Stimulated activated CD4-positive, alpha-beta T cell treated with anti-CD3 and anti-CD28 coated beads, Interleukin-15, amount 100 ng/mL, for 48 hours (primary cell): ENCODE measurements at places on chromosomes 13 and 19.

DNA sequence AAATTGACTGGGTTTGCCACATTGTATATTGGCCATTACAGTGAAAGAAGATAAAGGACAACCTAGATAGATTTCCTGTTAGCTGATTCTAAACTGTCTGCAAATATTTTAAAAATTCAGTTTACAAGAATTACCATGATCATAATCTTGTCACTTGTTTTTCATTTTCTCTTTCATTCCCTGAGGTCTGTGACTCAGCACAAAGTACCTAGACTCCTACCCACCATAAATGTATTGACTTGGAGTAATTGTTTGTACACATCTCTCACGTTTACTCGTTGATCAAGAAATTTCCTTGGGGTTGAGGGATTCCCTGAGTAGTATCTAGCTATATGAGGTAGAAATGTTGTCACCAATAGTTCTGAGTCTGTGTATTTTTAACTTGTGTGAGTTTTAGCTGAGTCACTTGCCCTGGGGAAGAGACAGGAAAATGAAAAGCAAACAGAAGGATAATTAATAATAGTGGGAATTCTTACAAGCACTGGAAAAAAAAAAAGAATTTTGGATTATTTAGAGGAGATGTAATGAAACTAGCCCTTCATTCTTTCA is 299.2 kb upstream of the DACH1 start:
- DNase-seq, result no peak

GRCh38 chr19:7224209-7224686 is 70.0 kb downstream of the INSR start:
- DNase-seq, result no peak

DNA sequence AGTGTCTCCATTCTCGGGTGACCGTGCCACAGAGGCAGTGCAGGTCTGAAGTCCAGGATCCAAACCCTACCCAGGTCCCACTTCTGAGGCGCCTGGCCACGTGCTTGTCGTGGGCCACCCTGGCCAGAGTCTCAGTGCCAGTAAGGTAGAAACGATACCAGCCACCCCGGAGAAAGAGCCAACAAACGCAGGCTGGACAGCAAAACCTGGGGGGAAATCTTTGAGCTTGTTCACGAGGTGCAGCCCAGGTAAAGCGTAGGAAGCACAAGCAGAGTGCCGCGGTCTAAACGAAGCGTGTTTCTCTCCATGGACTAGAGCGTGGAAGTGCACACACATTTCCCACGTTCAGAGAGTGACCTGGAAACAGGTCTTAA is 95.6 kb downstream of the ATP11A start:
- no peak for DNase-seq

DNA sequence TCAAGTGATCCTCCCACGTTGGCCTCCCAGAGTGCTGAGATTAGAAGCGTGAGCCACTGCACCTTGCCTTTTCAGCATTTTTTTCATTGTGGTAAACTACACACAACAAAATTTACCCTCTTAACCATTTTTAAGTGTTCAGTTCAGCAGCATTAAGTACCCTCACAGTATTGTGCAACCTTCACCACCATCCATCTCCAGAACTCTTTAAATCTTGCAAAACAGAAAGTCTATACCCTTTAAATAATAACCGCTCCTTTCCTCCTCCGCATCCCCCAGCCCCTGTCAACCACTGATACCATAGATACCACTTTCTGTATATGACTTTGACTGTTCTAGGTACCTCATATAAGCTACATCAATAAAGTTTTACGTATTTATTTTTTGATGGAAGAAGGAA is 20.8 kb upstream of the CASP14 start:
- no peak for DNase-seq

- no peak for DNase-seq
Measured at GRCh38 chr19:35279985-35280821, 2.1 kb upstream of the HAMP start.

- DNase-seq, result no peak
Measured at GRCh38 chr19:51694318-51695085, 1.4 kb downstream of the SPACA6 start.

DNA sequence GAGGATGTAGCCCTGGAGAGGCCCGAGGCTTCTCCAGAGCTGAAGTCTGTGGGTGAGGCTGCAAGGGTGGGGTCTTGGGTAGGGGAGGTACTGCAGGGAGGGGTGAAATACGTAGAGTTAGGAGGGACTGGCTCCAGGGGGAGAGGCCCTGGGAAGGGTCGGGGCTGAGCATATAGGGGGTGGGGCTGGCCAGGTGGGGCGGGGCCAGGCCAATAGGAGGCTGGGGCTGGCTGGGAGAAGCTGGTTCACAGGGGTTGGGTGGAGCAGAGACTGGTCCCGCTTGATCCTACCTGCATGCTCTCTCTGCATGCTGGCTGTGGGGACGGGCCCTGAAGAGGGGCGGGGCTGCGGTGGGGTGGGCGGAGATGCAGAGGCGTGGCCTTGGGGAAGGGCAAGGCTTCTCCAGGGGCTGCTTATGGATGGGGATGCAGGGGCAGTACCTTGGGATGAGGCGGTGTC is 51.9 kb downstream of the CELF5 start:
- peak; percentile 38 for DNase-seq

- DNase-seq, result no peak
Measured at GRCh38 chr13:51235186-51235585, 13.0 kb downstream of the FAM124A start.

GRCh38 chr19:50334741-50335421 is 5.7 kb upstream of the KCNC3 start:
- no peak for DNase-seq

GRCh38 chr13:44317752-44318151 is 55.9 kb upstream of the SERP2 start:
- no peak for DNase-seq

- no peak for DNase-seq
Measured at GRCh38 chr19:53882391-53883050, 524 bp downstream of the PRKCG start.

GRCh38 chr19:4386041-4386782 is 14.1 kb downstream of the SH3GL1 start:
- no peak for DNase-seq

- no peak for DNase-seq
Measured at GRCh38 chr19:55588738-55589137, 8.1 kb upstream of the ZNF579 start.

DNA sequence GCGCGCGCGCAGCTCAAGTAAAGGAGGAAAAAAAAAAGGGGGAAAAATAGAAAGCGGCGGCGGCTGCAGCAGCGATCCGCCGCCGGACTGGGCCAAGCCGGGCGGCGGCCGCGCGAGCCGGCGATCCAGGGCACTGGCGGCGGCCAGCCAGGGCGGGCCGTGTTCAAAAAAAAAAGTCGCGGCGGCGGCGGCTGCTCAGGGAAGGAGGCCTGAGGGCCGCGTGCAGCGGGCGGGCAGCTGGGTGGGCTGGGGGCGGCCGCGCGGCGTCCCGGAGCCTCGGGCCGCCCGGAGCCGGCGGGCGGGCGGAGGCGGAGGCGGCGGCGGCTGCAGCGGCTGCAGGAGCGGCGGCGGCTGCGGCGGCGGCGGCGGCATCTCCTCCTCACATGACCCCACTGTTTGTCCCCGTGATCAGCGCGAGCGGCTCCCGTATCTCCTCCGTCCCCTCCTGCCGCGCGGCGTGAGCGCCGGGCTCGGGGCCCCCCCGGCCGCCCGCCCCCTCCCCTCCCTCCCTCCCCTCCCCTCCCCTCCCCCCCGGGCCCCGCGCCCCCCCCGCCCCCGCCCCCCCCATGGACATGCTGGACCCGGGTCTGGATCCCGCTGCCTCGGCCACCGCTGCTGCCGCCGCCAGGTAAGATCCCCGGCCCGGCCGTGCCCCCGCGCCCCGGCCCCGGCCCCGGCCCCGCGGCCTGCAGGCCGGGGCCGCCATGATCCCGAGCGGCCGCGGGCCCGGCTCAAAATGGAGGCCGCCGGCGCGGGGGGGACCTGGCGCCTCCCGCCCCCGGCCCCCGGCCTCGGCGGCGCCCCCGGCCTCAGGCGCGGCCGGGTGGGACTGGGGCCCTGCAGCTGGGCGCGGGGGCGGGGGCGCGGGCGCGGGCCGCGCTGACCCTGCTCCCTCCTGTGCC is at the start of gene USF2:
TSS of gene USF2 (plus strand) at position 427 of the 902 bp plus-strand sequence. CDS start at position 567, 140 bp downstream.
- DNase-seq, result peak; percentile 55

GRCh38 chr13:93522501-93522900 is 295.9 kb downstream of the GPC6 start:
- DNase-seq, result no peak

DNA sequence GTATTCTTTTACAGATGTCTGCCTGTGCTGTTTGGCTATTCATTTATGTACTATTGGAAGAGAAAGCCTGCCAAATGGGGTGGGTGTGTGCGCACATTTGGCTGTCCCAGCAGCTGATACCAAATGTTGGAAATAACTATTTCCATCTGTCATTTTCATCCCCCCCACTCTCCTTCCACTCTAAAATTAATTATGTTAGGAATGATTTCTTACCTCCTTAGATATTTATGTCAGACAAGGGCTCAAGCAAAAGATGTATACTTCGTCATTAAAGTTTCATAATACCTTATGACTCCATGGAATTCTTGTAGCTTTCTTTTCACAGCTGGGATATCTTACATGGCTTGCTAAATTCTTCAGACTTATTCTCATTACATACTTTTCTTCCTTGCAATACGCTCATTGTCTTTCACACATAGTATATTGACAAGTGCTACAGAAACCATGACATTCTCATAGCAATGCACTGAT is 18.6 kb downstream of the ITM2B start:
- no peak for DNase-seq

GRCh38 chr13:32340914-32341313 is 25.6 kb downstream of the BRCA2 start:
- no peak for DNase-seq

DNA sequence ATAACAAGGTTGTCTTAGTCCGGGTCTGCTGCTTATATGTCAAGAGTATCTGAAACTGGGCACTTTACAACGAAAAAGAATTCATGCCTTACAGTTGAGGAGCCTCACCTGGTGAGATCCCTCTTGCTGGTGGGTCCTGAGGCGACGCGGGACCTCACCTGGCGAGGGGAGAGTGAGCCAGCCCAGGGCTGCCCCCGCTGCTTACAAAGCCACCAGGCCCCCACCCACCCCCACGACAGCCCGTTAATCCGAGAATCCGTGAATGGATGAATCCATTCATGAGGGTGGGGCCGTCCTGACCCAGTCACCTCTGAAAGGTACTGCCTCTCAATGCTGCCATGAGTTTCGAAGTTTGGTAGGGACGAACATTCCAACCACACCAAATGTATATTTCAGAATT is 54.0 kb upstream of the F7 start:
- DNase-seq, result no peak

- DNase-seq, result no peak
Measured at GRCh38 chr13:43434191-43434590, 352.6 kb downstream of the ENOX1 start.

- no peak for DNase-seq
Measured at GRCh38 chr19:6736917-6737283, 480 bp downstream of the GPR108 start.

DNA sequence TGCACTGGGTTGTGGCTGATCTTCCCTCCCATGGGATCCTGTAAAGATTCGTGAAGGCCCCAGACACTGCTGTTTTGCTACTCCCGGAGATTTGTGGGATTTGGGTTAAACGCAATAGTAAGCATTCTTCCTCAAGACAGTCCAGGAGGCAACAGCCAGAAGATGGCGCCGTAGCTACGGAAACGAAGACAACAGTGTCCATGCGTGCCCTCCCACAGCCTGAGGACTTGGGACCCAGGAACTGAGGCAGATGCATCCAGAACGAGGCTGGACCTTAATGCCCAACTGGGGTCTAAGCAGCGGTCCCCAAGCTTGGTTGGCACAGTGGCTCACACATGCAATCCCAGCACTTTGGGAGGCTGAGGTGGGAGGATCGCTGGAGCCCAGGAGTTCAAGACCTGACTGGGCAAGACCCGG is 57.6 kb upstream of the ZNF507 start:
- peak; percentile 20 for DNase-seq

DNA sequence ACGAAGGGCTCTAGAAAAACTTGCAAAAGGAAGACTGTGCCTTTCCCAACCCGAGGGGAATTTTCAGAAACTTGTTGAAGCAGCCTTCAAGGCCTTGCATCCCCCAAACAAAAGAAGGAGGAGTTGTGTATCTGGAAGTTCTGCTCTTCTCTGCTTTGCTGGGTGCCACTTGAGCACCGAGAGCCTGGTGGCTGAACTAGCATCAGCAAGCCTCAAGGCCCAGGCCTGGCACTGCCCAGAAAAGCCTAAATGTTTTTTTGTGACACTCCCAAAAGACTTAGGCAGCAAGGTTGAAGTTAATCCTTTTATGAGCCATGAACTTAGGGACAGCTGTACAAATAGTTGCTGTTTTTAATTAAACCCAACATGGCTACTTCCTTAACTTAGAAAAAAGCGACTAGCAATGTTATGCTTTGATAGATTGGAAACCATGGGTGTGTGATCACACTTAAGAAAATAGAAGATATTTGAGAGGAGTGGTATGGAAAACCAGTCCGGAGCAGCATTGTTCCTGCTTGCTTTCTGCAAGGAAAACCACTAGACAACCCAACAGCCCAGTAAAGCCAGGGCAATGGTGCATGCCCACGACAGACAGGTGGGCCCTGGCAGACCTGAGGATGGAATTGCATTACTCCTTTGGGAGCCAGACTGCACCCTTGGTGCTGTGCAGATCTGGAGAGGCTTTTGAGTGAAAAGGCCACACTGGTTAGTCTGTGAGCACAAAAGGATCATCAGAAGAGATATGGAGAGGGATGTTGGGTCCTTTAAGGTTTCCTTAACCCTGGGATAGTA is 788 bp upstream of the DLEU7 start:
- no peak for DNase-seq

DNA sequence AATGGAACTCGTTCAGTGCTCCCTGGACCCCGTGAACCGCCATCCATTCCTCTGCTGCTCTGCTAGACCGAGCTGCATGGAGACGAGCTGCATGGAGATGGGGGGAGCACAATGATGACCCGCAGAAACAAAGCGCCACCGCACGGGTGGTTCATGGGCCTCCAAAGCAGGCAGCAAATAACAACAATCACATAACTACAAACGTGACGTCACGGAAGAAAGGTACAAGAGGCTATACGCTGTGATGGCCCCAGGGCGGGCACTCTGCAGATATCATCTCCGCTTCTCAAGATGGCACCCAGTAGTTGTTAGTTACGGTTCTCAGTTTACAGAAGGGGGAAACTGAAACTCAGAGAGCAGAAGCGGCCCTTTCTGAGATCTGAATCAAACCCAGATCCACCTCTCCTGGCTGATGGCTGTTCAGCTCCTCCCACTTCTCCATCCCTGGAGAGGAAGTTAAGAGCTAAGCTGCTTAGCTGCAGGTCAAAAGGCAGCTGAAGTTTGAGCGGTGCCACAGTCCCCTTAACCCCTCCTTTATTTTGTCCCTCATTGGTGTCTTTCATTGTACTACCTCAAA is 1.7 kb downstream of the ATP13A1 start:
- DNase-seq, result no peak
